ENCODE measurements at places on chromosomes 2 and 18.

DNA sequence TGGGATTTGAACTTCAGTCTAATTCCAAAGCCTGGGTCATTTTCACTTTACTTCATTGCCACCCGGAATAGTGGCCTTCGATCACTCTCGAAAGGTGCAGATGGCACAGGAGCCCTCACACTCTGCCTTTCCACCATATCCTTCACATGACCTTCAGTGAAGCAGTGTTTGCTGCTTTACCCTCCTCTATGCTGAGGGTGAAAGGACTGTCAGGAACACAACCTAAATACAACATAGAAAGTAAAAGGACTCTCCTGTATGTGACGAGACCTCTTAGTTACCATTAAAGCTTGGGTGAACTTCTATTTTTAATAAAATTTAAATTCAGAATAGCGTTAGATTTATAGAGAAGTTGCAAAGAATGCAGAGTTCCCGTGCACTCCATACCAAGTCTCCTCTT, 148.5 kb downstream of the TANC1 start:
- no peak for DNase-seq

- DNase-seq = no peak
These were observed 118.7 kb upstream of the NRP2 start for GRCh38 chr2:205563646-205564045.

GRCh38 chr2:179987916-179988315, 19.2 kb downstream of the CWC22 start:
- DNase-seq = no peak

GRCh38 chr2:39120771-39121522, at the start of gene SOS1:
TSS of gene SOS1 (minus strand) at chr2:39121051. CDS start at chr2:39120422, 629 bp downstream.
- DNase-seq = peak; percentile 94

- no peak for DNase-seq
These were observed 111.6 kb downstream of the FAM168B start for GRCh38 chr2:130981667-130982066.

DNA sequence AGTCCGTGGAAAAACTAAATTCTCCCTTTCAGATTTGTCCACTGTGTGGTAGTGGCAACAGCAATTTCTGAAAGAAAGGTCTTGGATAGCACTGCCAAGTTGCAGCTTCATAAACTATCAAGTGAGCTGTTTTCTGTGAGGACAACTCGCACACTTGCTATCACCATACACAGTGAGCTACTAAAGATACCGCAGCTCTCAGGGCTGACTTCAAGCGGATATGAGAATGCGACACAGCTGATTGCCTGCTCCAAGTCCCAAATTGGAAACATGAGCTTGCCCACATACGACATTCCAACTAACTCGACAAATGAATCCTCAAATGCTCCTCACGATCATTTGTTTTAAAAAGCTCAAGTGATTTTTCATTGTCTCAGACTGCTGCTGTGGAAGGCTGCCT, 46.2 kb downstream of the E2F6 start:
- DNase-seq = no peak

DNA sequence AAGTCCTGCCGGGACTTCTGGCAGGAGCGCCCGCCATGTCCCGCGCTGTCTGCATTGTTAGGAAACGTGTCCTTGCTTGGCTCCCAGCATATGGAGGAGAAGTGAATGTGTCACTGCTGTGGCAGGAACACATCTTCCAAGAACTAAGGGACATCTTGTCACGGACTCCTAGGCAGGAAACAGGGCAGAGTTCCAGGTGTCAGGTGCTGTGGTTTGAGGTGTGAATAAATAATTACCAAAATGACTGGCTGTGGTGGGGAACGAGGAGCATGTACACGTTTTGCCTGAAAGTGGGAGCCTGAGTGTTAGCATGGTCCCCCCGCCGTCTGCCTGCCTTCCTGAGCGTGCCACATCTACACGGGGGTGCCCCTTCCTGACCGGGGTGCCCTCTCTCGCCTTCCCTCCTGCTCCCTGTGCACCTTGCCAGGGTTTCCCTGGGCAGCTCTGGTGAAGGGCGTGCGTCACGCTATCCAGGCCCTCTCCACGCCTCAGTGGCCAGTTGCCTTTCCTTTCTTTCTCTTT, 237.5 kb downstream of the LDLRAD4 start:
- no peak for DNase-seq

GRCh38 chr2:142926445-142926844, 49.0 kb downstream of the KYNU start:
- no peak for DNase-seq

GRCh38 chr2:235988271-235989015, 179.7 kb downstream of the GBX2 start:
- no peak for DNase-seq

- DNase-seq = no peak
These were observed 46.6 kb upstream of the FHL2 start for GRCh38 chr2:105445498-105445897.

GRCh38 chr18:45910405-45911023, 56.6 kb downstream of the EPG5 start:
- DNase-seq = peak; percentile 56

GRCh38 chr18:38909972-38910371, 1344.4 kb upstream of the CELF4 start:
- peak; percentile 10 for DNase-seq

DNA sequence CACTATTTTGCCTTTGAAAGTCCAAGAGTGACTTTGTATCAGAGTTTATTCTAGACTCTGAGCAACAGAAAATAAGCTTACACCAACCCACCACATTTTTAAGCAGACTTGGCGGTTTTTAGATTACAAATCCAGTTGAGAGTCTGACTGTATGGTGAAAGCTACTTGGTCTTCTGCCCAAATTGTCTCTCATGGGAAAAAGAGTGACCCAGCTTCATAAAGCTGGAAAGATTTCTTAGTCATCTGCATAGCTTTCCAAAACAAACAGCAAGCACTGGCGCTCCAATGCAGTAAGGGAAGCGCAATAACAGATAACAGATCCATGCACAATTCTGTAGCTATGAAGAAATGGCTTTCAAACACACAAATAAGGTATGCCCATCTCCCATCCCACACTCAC, 7.1 kb downstream of the DSG1 start:
- peak; percentile 68 for DNase-seq

- DNase-seq = no peak
These were observed 271.1 kb upstream of the VWC2L start for GRCh38 chr2:214139630-214140284.

DNA sequence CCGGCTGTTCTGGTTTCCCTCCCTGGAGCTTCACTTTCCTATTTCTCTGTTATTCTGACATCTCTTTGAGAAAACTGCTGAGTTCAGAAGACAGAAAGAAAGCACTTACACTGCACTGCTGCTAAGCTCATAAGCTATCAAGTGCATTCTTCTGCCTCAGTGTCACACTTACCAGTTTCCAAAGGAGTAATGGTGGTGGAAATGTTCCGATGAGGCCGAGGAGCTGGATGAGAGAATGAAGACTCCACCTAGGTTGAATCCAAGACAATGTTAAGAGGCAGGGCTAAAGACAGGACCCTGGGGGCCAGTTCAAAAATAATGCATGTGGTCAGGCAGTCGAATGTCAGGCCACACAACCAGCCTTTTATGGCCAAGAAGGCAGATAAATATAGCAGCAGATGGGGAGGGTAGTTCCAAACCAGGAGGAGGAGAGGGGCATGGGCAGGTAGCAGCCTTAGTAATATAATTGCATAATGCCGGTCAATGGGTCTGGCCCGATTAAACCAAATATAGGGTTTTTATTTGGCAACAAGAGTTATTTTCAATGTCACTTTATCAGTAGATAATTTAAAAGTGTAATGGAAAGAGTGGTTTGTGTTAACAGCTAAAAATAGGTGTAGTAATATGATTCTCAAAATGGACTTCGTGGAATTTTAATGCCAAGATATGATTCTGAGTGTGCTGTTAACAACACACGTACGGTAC, at the start of gene MYOM1:
MYOM1 (minus strand) TSS at position 338 of the 705 bp plus-strand sequence. CDS start 4,745 bp downstream, outside the sequence.
- DNase-seq = no peak

DNA sequence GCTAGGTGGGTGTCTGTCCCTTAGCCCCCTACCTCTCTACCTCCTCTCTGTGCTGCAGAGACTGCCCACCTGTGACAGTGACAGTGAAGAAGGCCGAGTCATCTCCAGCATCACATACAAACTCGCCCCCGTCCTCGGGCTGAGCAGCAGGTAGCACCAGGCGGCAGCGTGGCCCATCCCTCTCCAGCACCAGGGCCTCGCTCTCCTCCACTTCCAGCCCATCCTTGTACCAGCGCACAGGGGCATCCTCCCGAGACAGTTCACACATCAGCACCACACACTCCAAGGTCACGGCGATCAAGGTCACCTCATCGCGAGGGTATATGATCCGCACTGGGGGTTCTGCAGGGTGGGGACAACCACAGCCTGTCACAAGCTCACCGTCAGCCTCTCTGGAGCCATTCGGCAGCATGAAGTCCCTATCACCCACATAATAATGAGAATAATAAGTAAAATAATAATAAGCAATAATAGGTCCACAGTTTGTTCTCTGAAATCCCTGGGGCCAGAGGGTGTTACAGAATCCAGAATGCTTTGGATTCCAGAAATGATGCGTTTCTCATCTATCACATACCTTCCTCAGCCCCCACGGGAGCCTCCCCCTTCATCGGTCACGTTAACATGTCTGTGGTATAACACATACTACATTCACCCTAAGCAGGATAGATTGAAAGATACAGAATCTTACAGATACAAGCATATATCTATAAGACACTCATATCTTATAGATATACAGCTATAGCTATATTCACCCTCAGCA, 12.0 kb downstream of the OBSL1 start:
- DNase-seq = no peak

GRCh38 chr2:139946690-139947089, 1166.5 kb upstream of the NXPH2 start:
- no peak for DNase-seq

DNA sequence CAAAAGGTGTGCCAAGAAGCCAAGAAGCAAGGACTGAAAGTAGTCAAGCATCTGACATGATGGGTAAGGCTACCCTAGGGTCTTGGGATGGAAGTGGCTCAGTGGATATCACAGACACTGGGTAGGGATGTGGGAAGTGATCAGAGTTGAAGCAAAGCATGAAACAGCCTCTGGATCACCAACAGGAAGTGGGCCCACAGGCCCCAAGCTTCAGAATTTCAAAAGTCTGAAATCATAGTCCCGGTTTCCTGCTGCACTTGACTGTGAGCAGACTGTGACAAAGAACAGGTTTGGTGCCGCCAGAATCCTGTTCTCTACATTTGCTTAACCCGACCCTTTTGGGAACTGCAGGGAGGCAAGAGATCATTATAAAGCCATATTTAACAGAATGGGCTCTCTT, 57.4 kb downstream of the SP100 start:
- DNase-seq = peak; percentile 7

- DNase-seq = no peak
These were observed 29.4 kb upstream of the REEP1 start for GRCh38 chr2:86366651-86367498.

GRCh38 chr18:51151185-51151567, 46.3 kb downstream of the MEX3C start:
- no peak for DNase-seq

DNA sequence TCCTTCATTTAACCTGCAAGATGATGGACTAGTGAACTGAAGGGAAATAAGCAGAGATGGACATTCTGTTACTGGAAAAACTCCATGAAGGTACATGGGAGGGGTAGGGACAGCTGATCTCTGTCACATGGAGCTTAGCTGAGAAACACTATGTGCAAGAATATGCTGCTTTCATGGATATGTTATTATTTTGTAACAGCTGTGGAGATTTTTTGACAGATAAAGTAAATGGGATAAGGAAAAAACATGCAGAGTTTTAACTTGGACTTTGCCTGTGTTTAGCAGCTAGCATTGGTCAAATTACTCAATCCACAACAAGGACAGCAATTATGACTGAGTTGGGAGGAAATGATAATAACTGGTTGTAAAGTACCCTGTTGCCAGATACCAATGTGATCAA, 28.7 kb upstream of the HNRNPA3 start:
- DNase-seq = no peak

GRCh38 chr2:221529177-221529942, 42.7 kb downstream of the EPHA4 start:
- DNase-seq = no peak

GRCh38 chr18:30618567-30618966, 424.0 kb downstream of the DSC3 start:
- DNase-seq = no peak

- no peak for DNase-seq
These were observed 56.2 kb downstream of the TMEM200C start for GRCh38 chr18:5839102-5839501.

GRCh38 chr2:109402180-109402579, 211.6 kb downstream of the SEPTIN10 start:
- DNase-seq = no peak

DNA sequence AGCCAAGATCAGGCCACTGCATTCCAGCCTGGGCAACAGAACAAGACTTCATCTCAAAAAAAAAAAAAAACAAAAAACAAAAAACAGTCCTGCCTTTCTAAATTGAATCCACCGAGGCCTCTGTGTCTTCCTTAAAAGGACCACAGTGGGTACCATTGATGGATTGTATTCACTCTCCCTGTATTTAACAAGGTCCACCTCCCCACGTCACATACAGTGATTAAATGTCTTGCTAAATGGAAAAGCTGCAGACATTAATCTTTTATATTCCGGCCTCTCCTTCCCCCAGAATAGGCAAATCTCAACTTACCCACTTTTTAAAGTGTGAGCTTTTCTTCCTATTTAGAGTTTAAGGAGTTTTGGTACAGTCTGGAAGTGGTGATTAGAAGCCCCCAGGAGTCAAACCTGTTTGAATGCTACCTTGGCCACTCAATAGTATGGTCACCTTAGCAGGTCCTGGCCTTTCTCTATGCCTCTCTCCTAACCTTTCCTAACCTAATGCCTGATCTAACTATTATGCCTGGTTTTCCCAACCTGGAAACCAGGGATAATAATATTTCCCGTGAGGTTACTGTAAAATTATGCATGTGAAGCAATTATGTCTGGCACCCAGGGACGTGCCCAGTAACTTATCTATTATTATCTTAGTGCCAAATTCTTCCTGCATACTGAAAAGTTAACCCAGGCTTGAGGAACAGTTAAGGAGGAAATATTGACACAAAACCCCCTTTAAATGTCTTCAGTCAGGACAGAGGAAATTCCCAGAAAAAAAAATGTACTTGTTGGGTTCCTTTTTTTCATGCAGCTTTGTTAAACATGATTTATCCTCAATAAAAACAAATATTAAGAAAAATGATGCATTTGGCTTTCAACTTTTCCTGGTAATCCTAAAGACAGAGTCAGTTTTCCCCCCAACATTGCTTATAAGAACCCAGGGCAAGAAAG, 3.1 kb downstream of the NFE2L2 start:
- no peak for DNase-seq

DNA sequence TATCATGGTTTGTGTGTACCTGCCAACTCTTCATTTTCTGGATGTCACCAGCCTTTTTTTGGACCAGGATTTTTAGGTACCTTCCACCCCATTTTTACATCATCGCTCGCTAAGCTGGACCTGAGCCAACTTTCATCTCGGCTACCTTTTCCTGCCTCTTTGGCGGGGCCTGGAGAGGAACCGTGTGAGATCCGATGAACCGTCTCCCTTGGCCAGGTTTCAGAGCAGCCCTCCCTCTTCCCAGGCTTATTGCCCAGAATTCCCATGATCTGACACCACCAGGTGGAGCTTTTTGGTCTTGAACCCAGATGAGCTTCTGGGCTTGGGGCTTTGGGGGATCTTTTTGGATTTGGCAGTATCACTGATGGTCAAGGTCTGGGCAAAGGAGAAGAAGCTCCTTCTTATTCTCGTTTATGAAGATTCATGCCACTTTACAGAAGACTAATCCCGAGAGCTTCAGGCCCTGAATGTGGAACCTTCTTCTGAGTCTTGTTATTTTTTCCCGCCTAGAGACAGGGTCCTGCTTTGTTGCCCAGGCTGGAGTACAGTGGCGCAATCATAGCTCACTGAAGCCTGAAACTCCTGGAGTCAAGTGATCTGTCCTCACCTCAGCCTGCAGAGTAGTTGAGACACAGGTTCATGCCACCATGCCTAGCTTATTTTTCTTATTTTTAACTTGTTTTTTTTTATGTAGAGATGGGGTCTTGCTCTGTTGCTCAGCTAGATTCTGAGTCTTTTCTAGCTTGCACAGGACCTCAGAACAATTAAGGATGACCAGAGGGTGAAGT, 50.4 kb downstream of the GATA6 start:
- no peak for DNase-seq

Data from iris pigment epithelial cell (primary cell).